ENCODE measurements at places on chromosomes 7 and 10.

DNA sequence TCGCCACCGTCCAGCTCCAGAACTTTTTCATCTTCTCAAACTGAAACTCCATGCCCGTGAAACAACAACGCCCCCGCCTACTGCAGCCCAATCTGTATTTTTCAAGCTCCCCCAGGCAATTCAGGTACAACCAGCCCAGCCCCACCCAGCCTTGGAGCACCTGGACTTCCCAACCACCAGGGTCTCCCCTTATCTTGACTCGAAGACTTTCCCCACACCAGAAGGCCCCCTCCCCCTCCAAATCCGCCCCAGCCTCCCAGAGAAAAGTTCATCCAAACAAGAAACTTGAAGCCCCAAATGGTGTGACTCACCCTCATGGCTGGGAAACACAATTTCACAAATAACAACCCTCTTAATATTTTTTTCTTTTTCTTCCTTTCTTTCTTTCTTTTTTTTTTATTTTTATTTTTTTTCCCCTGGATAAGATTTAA is 10.6 kb downstream of the ZCCHC24 start:
- DNase-seq, result no peak

- DNase-seq, result no peak
Observed at GRCh38 chr7:138538518-138538917, 78.5 kb downstream of the TRIM24 start.

- no peak for DNase-seq
Observed at GRCh38 chr10:126421756-126422256, 33.5 kb upstream of the ADAM12 start.

DNA sequence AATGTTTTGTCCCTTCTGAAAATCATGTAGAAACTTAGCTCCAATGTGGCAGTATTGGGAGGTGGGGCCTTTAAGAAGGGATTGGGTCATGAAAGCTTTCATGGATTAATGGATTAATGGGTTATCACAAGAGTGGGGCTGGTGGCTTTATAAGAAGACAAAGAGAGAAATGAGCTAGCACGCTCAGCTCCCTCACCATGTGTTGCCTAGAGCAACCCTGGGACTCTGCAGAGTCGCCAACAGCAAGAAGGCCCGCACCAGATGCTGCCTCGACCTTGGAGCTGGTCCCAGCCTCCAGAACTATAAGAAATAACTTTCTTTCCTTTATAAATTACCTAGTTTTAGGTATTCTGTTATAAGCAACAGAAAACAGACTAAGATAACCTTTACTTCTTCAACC is 74.9 kb upstream of the HECW1 start:
- DNase-seq, result no peak

Data from retina (tissue), 1 donor.